ENCODE measurements at places on chromosomes 7 and 10.

DNA sequence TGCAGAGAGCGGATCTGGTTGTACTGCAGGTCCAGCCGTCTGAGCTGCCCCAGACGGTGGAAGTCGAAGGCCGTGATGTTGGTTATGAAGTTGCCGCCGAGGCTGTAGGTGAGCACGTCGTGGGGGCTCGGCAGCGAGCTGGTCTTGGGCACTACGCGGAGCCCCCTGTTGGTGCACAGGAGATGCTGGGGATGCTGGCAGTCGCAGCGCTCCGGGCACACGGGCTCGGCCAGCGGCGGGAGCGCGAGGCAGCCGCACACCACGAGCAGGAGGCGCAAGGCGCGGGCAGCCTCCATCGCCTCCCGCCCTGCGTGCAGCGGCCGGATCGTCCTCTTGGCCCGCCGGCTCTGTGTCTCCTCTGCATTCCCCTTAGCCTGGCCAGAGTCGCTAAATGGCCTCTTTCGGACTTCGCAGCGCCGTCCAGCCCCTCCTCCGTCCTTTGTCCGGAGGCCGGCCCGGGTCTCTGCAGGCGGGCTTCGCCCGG is 337 bp downstream of the TRIL start:
- peak; percentile 74 for DNase-seq

- no peak for DNase-seq
Observed at GRCh38 chr10:18109341-18109870, 30.8 kb upstream of the CACNB2 start.

GRCh38 chr10:122441961-122442360 is 12.5 kb upstream of the ARMS2 start:
- no peak for DNase-seq

GRCh38 chr10:9605231-9605630 is 1412.4 kb upstream of the CELF2 start:
- DNase-seq = no peak

DNA sequence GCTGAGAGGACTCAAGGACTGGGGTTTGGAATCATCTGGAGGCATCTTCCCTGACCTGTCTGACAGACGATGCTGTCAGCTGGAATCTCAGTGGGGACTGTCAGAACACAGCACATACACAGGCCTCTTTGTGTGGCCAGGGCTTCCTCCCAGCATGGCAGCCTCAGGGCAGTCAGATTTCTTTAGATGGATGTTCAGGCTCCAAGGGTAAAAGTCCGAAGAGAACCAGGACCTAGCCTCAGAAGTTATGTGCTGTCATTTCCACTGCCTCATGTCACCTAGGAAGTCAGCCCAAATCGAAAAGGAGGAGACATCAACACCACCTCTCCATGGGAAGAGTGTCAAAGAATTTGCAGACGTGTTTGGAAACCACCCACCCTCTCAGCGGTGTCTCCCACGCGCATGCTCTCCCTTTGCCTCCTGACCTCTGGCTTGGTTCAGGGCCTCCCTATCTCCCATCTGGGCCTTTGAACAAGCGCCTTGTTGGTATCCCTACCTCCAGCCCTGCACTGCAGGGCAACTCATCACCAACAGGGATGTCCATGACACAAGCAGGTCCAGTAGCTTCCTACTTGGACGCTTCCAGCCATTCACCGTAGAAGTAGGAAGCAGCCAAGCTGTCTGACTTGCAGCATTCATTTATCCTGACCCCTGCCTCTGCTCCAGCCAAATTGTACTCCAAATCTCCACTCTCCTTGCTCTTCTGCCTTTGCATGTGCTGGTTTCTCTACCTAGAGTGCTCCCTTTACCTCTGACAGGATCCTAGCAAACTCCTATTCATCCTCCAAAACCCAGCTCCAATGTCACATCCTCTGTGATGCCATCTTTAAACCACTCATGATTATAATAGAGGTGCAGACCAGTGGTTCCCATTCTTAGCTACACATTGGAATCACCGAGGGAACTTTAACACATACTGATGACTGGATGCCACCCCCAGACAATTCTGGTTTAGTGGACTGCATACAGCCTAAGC is 121.6 kb downstream of the OAT start:
- DNase-seq = no peak

- DNase-seq = no peak
Observed at GRCh38 chr7:117077658-117078057, 124.4 kb downstream of the ST7 start.

DNA sequence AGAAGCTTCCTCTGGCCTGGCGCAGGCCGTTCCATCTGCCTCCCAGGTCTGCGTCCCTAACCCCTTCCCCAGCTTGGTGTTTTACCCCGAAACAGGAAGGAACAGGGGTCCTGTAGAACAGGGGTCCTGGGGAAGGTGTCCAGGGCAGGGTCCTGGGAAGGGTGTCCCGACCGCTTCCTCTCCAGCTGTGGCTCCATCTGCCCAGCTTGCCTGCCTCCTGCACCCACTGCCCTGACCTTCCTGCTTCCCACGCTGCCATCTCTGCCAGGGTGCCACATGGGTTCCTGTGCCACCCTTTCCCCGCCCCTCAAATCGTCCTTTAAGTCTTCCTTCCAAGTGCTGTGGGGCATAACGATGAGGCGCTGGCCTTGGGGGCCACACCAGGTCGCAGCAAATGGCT is 32.4 kb downstream of the WDR86 start:
- DNase-seq = no peak

GRCh38 chr10:1157615-1157933 is 101.4 kb downstream of the WDR37 start:
- no peak for DNase-seq

GRCh38 chr7:70242826-70243225 is 644.6 kb downstream of the AUTS2 start:
- DNase-seq = no peak

DNA sequence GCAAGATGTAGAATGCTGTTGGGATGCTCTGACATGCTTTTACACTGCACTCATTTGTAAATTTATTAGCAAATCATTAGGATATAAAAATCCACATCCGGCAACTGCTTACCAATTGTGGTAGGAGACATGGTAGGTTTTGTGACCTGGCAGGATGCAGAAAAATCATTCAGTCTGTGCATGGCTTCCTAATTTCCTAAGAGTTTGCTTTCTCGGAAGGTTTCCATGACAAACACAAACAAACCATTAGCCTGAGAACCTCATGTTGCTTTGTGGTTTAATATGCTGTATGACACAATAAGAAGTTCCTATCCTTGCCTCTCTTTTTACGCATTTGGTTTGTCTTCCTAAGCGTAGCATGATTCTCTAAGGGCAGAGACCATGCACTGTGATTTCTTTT is 14.7 kb upstream of the LMBR1 start:
- no peak for DNase-seq

- peak; percentile 70 for DNase-seq
Observed at GRCh38 chr7:37916673-37917660, at the start of gene SFRP4. TSS of gene SFRP4 (minus strand) at chr7:37916817. CDS start at chr7:37916537, 280 bp downstream.

GRCh38 chr10:100315615-100316014 is 14.4 kb downstream of the PKD2L1 start:
- DNase-seq = peak; percentile 49

DNA sequence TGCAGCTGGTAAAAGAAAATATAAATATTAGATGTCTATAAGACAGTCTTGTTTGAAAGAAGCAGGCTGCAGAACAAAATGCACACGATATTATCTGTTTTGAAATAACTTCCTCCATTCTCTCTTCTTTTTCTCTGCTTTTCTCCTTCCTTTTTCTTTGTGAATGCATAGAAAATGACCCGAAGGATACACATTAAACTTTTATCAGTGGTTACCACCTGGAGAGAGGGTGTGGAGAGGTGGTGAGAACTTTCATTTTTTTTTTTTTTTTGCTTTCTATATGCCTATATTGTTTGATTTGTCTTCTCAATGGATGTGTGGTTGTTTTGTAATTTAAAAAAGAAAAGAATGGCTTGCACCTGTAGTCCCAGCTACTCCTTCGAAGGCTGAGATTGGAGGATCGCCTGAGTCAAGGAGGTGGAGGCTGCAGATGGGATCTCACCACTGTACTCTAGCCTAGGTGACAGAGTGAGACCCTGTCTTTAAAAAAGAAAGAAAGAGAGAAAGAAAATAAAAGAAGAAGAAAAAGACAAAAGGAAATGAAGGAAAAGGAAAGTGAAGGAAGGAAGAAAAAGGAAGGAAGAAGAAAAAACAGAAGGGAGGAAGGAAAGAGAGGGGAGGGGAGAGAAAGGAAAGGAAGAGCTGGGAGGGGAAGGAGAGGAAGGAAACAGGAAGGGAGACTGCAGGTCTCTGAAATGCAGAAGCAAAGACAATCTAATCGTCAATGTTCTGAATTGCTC is 64.4 kb downstream of the SAMD9 start:
- DNase-seq = no peak

DNA sequence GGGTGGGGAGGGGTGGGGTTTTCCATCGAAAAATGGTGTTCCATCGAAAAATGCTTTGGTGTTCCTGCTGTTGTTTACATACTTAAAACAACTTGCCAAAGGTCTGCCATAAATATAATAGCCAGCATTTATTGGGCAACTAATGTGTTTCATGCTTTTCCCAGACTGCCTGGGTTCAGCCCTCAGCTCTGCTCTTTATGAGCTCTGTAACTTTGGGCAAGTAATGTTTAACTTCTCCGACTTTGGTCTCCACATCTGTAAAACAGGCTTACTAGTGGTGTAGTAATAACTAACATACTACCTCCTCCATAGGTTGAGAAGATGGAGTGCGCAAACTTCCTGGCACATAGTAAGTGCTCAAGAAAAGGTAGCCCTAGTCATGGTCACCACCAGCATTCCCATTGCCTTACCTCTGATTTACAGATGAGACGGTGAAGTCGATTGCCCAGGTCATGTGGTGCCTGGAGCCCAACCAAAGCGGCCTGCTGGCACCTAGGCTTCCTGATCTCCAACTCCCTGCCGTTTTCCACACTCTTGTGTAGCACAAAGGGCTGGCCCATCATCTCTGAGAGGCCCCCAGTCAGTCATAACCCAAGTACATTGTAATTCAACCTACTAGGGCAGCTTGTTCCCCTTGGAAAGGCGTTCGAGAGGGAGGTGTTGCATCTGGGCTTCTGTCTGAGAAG is 8.9 kb downstream of the ZMIZ1 start:
- no peak for DNase-seq

DNA sequence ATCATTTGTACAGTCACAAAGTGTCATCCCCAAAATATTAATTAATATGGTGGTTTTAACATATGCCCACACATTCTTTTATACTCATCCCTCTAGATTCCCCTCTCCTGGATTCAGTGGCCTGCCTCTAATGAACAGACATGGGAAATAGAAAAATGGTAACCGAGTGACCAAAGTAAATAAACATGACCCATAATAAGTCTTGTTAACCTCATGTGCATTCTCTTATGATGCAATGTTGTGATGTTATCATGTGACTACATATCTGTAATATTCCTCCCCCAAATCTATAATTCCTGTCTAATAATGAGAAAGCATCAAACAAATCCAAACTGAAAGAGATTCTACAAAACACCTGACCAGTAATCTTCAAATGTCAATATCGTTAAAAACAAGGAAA is 164.5 kb upstream of the PRSS1 start:
- no peak for DNase-seq

GRCh38 chr7:1562597-1563051 is 6.6 kb upstream of the TMEM184A start:
- DNase-seq = no peak

DNA sequence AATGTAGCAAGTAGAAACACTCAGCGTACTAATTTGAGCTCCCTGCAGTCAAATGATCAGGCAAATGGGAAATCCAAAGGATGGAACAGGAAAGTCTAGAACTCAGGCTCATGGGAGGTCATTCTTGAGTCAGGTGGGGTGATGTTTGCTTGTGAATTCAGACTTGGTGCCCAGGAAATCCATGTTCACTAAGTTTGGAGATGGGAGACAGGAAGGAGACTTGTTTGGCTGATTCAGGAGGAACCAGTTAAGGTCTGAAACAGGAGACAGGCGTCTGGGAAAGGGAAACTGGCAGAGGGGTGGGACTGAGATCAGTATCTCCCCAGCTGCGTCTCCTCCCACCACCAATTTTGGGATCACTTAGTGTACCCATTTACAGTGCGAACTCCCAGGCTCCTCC is 38.4 kb upstream of the ZNF438 start:
- no peak for DNase-seq

DNA sequence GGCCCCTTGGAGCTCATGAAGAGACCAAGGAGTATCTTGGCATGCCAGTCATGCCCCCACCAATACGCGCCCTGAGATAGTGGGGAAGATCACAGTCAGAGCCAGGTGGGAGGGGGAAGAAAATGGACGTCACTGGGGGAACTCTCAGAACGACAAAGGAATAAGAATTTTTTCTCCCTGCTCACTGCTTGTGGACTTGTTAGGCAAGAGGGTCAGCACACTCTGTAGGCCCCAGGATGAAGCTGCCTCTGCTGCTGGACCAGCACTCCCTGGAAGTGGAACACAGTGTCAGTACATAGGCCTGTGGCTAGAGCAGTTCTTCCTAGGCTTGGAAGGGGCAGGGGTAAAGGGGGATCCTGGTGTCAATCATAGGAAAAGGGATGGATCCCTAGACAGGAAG is 46.5 kb downstream of the DRGX start:
- no peak for DNase-seq

- DNase-seq = no peak
Observed at GRCh38 chr7:142384493-142384922, 126.7 kb upstream of the PRSS58 start.

GRCh38 chr10:80473096-80473657 is 19.1 kb downstream of the TSPAN14 start:
- DNase-seq = no peak

DNA sequence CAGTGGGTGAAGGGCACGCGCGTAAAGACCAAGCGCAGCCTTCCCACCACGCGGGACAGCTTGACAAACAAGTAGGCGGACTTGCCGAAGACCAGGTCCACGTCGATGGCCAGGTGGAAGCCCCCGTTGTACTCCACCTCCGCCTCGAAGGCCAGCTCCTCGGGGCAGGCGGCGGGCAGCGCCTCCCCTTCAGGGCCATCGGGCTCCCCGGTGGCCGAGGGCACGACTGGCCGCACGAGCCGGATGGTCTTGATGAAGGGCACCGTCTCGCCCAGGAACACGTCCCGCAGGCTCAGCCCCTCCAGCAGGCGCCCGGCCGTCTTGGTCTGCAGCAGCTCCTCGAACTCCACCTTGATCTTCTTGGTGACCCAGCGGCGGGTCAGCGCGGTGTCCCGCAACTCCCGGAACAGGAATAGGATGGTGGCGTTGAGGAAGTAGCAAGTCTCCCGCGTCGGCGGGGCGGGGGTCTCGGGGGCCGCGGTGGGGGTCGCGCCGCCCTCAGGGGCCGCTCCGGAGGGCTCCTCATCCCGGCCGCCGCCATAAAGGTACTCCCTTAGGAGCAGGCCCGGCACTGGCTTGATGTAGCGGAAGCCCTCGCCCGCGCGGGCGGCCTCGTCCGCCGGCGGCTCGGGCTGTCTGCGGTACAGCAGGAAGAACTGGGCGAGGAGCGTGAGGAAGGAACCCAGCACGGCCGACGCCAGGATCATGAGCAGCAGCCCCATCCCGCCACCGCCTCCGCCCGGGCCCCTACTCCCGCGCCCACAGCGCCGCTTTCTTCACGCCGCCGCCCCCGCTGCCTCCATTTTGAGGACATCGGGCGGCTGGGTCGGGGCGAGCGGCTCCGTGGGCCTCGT is 507 bp downstream of the PDZD8 start:
- peak; percentile 43 for DNase-seq

- peak; percentile 10 for DNase-seq
Observed at GRCh38 chr10:22740180-22740579, 25.8 kb upstream of the PIP4K2A start.

GRCh38 chr10:128739930-128740329 is 613.7 kb upstream of the MKI67 start:
- peak; percentile 44 for DNase-seq
